ENCODE measurements at places on chromosomes 1 and 21.

- no peak for DNase-seq
Measured at GRCh38 chr1:186858923-186859322, 30.2 kb downstream of the PLA2G4A start.

GRCh38 chr1:153150846-153151245 lies at the start of gene SPRR2G:
Gene SPRR2G (minus strand): TSS chr1:153150890. CDS start chr1:153150110, 780 bp downstream.
- no peak for DNase-seq

DNA sequence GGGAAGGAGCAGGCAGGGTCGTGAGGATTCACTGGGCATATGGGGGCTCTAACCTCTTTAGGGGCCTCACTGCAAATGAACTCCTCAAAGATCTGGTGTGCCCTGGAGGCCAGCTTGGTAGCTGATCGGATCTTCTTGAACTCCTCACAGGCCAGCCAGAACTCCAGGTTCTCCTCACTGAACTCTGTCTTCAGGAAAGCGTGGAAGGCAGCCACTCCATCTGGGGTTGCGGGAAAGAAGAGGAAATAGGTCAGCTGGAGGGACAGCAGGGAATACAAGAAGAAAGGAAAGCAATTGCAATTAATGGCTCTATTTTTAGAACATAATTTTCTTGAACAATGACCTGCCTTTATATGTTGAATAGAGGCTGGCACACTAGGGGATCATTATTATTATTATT lies 2.3 kb downstream of the RGS16 start:
- no peak for DNase-seq

- no peak for DNase-seq
Measured at GRCh38 chr1:243723050-243723449, 127.0 kb downstream of the AKT3 start.

GRCh38 chr21:35244514-35244913 lies 195.4 kb upstream of the RUNX1 start:
- DNase-seq = no peak

- no peak for DNase-seq
Measured at GRCh38 chr21:46247699-46248421, 19.3 kb upstream of the LSS start.

DNA sequence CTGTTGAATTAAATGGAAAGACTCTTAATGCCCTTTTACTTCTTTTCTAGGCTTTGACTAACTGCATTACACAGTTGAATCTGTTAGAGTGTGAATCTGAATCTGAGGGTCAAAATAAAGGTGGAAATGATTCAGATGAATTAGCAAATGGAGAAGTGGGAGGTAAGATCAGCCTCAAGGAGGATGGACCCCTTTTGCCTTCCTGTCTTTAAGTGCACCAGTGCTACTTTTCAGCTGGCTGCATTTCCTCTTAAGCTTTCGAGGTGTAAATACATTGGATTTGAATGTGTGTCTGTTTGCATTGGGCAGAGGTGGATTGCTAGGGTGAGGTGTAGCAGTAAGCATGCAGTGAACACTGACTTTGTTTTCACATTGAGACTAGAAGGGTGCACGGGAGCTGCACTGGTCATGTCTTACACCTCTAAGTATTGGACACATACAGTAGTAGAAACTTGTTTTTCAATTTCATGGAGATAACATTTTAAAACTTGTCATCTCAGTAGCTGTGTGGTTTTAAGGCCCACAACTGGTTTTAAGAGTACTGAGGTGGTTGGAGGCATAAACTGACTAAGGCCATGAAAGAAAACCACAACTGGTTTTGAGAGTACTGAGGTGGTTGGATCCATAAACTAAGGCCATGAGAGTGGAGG lies 35.4 kb downstream of the MIA3 start:
- no peak for DNase-seq

DNA sequence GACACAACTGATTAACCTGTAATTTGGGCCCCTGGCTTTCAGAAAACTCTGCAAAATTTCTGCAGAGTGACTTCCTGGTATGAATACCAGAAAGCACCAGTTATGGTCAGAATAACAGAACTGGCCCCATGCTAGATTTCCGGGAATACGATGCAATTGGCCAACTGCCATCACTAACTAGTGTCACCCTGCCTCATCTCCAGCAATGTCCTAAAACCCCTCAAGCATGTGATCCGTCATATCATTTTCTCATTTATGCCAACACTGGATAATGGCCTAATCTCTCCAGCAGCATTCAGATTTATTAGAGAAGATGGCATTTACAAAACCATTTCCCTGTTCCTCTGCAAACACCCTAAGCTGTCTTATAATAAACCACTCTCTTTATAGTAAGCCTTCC lies 15.4 kb downstream of the KAZN start:
- DNase-seq = no peak

DNA sequence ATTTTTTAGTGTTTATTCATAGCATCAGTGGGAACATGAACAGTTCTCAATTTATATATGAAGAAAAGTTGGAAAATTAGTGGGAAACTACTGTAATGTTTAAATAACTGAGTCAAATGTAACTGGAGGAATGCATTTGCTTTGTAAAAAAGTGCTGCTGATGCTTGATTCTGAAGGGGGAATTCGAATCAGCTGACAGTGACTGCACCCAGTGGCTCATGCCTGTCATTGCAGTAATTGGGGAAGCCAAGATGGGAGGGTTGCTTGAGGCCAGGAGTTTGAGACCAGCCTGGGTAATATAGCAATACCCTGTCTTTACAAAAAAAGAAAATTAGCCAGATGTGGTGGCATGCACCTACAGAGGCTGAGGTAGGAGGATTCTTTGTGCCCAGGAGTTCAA lies 398.4 kb downstream of the ZP4 start:
- DNase-seq = no peak

DNA sequence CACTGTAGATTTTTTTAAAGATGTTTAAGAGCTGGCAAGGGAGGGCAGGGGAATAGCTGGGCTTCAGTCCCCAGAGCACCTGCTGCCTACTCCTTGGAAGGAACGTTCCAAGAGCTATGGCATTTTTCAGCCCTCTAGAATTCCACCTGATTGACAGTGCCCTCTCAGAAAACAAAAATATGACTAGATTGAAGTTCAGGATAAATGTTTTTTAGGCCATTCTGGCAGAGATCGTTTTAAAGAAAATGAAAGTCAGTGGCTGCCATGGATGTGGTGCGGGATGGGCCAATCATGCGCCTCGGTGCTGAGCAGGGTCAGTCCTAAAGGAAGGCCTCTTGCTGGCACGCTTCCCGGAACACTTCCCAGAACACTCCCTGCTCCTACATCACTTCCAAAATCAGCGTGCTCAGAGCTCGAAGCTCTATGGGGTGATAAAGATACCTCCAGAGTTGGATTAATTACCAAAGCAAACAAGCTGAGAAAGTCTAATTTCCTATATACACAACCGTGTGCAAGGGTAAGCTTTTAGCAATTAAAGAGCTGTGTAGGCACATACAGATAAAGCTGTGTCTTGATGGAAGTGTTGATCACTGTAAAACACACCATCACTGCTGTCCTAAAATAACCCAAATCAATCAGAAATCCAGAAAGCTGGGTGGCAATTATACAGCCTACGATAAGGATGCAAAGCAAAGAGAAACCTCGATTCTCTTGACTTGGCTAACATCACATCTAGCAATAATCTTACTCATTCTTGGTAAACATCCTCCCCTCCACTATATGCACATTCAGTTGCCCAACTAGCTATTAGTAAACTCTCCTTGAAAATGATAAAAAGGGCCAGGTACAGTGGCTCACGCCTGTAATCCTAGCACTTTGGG lies 34.6 kb downstream of the TGFBR3 start:
- DNase-seq = no peak

GRCh38 chr1:10250663-10251062 lies 40.3 kb downstream of the KIF1B start:
- no peak for DNase-seq

DNA sequence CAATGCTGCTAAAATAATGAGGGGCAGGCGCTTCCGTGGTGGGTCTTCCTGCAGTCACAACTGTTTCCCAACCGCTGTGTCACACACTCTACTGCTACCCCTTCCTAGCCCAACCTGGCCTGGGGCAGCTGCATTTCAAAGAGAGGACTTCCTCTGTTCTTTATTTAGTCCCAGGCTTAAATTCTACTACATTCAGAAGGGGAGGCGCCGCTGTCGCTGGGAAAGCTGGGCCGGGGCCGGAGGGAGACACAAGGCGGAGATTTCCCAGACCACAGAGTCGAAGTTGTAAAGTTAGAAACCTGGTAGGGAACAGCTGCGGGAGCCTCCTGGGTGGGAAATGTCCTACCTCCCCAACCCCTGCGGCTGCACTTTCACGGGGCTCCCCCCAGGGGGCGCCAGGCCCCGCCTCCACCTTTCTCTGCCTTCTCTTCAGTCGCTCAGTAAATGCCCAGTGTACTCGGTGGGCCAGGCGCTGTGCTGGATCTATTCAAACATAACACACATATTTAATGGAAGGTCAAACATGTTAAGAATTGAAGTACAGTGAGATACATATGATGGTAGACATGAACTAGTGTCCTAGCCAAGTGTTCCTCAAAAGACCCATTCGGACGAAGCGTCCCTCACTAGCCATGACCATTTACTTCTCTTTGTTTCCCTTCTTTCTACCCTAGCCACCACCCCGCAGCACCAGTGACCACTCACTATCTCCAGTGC lies 23.1 kb downstream of the DYRK3 start:
- DNase-seq = peak; percentile 40

DNA sequence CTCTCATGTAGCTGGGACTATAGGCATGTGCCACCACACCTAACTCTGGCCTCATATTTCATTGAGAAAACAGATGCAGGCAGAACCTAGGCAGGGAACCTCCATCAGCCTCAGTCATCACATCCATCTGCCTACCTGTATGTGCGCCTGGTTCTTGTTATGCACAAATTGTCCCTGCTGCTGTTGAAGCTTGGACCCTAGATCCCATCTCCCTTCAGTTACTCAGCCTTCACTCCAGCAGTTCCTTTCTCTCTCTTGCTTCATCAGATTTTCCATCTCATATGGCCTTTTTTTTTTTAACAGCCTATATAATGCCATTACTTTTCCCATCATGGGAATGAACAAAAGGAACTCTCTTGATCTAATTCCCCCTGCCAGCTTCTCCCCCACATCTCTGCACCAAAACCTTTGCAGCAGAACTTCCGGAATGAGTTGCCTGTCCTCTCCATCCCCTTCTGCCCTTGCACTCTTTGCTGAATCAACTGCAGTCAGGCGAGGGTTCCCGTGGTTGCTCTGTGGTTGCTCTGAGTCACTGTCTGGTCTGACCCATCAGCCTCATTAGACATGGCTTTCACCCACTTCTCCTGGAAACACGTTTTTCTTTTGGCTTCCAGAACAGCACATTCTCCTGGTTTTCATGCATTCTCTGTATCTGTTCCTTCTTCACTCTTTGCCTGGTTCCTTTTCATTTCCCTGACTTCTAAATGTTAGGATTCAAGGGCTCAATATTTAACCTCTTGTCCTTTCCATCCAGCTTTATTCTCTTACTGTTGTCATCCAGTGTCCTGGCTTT lies 41.5 kb downstream of the UBE4B start:
- DNase-seq = peak; percentile 64

DNA sequence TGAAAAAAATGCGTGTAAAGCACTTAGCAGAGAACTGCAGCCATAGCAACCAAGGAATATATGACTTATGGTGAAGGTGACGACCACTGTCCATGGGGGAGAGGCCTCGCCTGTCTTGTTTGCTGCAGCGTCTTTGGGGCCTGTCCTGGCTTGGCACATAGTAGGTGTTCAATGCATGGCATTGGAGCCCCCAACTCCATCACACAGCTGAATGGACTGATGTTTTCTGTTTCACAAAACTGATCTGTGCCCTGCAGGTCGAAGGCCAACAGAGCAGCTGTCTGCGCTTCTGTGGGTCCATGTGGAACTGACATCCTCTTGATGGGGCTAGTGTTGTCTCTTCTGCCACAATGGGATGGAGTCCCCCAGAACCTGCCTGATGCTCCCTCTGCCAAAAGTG lies 296.0 kb downstream of the PTPRU start:
- no peak for DNase-seq

DNA sequence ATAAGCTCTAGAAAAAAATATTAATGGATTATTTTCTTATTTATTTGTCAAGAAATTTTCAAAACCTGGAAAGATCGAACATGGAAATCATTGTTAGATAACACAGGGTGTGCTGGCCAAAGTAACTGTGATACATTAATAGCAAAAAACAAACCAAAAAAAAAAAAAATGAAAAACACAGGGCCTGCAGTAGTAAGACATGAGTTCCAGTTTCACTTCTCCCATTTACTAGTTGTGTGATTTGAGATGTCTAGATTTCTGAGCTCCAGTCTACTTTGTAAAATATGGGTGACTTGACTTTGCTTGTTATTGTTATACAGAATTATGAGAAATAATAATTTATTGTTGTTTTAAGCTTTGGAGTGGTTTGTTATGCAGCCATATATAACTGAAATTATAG lies 13.6 kb downstream of the FAM177B start:
- no peak for DNase-seq

DNA sequence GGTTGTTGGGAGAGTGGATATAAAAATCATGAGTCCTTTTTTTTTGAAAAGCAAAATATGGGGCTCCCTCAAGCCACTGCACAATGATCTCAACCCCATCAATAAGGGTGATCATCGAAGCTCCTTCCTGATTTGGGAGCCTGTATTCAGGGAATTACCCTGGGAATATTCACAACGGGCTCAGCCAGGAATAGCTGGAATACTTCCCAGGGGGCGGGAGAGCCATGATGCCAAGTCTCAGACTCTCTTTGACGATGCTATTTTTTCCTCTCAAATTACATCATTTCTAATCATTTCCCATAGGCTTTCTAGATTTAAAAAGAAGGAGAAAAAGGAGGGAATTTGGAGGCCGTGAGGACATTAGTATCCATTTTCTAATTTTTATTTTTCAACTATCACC lies 18.4 kb downstream of the OLIG1 start:
- no peak for DNase-seq

- no peak for DNase-seq
Measured at GRCh38 chr1:16068356-16069270, 4.8 kb downstream of the FAM131C start.

DNA sequence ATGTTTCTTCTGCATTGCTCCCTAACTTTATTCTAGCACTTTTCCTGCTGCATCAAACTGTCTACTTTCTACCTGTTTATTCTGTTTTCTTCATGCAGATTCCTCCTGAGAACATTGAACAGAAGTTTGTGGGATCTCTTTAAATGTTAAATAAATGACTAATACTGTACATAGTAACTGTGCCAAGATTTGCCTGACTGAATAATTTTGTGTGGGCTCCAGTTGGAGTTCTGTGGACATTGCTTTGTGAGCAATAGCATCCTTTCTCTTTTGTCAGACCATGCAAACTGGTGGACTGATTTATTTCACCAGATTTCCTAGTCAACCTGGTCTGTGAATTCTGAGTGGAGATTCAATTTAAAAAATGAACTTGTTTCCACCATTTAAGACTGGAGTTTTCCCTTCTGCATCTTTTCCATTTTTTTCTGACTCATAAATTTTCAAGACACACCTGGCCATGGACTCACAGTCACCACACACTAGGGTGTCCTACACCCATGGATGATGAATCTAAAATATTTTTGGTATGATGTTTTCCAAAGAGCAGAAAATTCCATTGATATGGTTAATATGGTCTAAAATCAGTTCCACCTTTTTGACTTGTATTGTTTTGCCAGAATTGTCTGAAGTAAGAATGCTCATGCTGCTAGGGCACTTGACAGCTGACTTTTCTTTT lies 140.7 kb upstream of the SPAG17 start:
- no peak for DNase-seq
